ENCODE measurements at places on chromosomes 4 and X.

GRCh38 chrX:37921758-37922157 lies 74.4 kb upstream of the DYNLT3 start:
- no peak for DNase-seq

DNA sequence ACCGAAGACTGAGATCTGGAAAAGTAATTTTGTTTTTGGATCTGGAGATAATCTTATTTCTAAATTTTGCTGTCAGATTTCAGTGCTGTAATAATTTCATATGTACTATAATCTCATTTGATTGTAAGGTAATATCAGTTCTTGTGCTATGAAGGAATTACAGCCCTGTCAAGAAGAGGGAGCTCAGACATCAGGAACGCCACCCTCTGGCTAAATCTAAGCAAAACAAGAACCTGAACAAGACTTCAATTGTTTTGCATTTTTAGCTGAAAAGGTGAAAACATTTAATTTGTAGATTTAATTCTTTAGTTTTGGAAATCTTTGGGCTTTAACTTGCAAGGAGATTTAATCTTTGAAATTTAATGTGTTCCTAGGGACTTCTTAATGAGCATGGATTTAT lies 525.4 kb upstream of the HS3ST1 start:
- DNase-seq = peak; percentile 15

DNA sequence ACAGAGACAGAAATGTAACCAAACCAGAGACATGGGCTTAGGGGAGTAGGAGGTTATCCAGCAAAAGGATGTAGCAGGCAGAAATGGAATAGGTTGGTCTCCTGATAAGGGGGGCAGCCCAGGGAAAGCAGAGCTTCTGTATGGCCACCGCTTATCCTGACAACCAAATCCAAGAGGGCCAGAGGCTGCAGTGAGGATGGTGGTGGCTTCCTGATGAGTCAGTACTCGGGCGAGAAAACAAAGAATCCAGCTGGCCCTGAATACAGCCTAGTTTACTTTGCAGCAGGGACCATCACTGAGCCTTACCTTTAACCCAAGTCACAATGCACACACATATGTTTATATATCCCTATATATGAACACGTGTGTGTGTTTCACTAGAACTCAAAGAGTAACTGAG lies 129.7 kb upstream of the FTHL17 start:
- DNase-seq = no peak

DNA sequence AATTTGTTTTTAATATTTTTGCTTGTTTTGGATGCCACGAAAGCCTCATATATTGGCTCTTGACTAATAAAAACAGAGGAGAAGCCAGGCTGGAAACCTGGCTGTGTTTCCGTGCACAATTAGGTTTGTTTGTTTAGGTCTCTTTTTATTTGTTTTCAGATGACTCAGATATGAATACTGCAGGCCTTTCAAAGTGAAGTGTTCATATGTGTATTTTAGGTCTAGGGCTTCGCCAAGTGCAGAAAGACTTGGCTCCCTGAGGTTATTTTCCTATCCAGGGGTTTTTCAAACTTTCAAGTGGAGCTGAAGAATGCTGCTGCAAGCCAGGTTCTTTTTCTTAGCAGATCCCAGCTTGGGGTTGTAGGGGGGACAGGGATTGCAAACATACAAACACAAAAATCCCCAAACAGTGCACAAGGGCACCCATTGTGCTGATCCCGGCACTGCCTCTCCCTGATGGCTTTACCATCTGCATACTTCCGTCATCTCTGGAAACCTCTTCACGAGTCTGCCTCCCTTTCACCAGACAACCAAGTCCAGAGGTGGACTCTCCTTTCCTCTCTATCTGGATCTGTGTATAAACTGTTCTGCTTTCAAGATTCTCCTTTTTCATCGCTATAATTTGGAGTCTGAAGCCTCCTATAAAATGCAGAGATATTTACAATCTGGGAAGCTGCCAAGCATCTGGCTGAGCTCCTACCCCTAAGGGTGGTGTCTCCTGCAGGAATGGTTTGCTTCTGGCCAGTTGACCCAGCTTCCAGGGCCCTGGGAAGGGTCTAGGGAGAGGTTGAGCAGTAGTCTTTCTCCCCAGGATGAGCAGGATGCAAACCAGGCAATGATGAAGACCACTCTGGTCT lies 108.6 kb downstream of the SMIM20 start:
- no peak for DNase-seq

Measured in hematopoietic multipotent progenitor cell (in vitro differentiated cells).